ENCODE measurements at places on chromosomes 4 and X.

DNA sequence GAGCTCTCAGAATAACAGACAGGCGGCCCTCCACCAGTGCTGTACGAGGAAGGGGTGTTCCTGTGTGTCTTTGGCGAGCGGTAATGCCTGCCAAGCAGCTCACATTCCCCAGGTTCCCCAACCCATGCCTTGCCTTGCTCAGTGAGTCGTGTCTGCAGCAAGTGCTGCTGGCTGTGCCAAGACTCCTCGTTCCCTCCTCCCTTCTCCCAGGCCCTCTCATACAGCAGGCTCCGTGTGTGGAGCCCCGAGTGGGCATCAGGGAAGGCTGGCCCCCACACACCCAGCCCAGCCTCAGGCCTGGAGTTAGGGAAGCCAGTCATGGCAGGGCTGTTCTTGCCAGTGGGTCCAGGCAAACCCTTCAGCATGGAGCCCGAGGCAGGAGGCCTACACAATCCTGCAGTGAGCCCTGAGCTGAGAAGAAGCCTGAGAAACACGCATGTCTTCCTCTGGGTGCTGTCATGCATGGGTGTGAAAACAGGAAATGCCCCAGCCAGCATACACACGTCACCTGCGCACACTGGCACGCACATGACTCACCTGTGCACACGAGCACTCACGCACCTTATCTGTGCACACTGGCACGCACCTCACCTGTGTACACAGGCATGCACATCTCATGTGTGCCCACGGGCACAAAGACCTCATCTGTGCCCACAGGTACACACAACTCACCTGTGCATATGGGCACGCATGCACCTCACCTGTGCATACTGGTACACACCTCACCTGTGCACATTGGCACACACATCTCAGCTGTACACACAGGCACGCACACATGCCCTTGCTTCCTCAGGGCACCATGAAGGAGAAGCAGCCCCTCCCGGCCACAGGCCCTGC, 238.7 kb downstream of the DHRSX start:
- no peak for DNase-seq

DNA sequence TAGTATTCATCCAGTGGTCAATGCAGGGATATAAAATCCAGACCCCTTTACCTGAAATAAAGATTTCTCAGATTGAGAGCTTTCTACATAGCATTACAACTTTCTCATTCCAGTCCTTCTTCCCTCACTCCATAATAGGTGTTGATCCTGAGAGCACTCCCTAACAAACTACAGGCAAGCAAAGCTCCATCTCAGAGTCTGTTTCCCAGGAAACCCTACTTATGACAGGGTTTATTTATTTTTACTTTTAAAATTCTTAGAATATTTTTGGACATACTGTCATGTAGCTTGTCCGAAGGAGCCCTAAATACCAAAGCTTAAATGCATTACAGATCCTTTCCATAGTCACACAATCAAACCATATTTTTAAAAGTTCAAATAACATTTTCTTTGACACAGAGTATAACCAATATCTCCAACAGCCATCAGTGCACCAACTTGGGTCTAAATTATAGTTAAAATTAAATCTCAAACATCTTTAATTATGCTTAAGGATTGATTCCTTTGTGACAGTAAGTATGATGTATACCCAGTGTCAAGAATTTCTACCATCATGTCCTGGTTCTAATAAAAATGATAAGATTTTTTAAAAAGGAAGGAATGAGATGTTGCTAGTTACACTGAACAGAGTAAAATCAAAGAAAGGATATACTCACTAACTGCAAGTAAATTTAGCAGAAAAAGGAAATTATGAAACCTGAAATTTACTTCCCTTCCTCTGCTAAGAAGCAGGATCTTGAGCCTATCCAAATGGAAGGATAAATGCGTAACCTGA, 580.4 kb upstream of the ADGRL3 start:
- no peak for DNase-seq

DNA sequence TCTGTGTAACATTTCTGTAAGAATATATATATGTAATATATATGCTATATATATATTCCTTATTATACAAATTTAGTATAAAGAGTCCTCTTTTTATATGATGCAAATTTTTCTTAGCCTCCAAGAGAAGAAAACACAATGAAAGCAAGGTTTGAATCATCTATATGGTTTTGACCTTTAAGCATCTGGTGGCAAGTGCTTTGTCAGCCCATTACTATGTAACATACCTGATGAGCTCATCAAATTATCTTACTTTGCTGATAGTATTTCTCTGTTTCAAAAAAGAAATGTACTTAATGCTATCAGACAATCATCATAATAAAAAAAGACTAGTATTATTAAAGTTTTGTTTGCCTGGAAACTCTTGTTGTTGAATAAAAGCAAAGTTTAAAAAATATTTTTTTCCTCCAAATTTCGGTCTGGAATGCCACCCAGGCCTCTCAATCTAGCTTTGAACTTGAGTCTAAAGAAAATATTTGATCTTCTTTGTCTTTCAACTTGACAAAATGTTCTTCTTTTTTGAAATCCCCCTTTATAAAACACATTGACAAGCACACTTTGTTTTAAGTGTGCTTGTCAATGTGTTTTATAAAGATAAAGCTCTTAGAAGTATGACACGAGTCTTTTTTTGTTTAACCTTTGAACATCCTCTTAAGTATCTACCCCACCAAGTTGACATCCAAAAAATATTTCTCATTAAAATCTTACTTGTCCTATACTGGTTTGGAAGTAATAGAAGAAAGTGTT, 26.2 kb downstream of the ZNF330 start:
- DNase-seq, result no peak

DNA sequence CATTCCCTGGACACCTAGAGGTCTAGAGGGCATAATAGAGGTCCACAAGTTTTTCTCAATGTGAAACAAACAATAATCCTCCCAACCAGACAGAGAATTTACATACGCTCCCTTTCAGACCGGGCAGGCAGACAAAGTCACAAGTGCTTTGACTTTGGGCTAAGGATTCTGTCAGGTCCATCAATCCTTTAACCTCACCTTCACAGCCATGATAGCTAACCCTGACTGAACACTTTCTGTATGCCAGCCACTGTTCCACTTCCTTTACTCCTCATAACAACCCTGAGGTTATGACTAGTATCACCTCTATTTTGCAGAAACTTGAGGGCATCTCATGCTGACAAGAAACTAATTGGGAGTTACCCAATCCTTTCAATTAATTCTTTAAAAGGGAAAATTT, 118.8 kb upstream of the AFF2 start:
- no peak for DNase-seq

GRCh38 chrX:77945910-77946545, 23.4 kb downstream of the PGAM4 start:
- no peak for DNase-seq

DNA sequence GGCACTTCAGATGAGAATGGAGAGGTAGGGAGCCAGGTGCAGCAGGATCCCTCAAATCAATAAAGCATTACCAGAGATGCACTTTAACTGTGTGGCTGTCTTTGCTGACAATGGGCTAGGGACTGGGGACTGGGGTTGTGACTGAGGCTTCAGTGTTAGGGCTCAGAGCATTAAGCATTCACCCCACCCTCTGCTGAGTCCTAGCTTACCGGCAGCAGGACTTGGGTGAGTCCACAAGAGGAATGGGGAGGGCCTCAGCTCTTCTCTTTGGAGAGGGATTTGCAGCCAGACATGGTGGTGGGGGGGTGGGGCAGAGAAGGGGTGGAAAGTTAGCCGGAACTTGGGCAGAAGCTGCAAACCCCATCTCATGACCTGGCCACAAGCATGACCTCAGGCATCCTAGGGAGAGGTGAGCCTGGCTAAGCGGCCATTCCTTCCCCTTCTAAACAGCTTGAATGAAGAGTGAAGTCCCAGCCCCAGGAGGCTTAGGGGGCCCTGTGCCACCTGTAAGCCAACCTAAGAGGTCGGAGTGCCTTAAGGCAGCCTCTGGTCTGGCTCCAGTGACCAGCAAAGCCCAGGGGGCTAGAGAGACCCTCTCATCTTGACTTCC, 78.4 kb downstream of the STARD8 start:
- DNase-seq, result no peak

GRCh38 chr4:120263618-120264017, 197.0 kb upstream of the MAD2L1 start:
- DNase-seq, result no peak

Data from NCI-H1436 (cell line).